ENCODE measurements at places on chromosomes 1 and 21. TPM values are rescaled to one million over a fixed set of nuclear protein-coding genes. Genes with fewer than 3 reads are reported as not detected.

GRCh38 chr1:213369465-213369864 is 318.4 kb downstream of the RPS6KC1 start:
- no peak for DNase-seq
- no peaks in the 10 kb centered on the region for H3K4me1 ChIP-seq
- H3K27me3 ChIP-seq, result no peaks in the 10 kb centered on the region
- H3K27ac ChIP-seq, result no peak overlapping the region

DNA sequence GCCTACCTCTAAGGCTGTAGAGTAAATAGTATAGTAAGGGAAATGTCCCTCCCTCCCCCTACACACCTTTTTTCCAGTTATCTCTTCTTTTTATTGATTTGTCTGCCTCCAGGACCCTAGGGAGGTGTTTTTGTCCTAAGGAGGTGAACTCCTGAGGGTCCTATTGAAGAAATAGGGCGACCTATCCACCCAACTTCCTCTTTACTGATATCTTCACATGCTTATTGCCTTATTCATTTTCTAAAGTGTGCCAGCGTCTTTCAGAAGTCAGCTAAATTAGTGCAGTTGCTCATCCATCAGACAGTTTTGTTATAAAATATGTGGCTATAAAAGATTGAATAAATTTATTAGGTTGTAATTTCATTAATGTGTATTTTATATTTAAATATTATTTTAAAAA is 5.9 kb downstream of the BACH1 start:
- DNase-seq, result no peak
- H3K36me3 ChIP-seq, result no peaks in the 10 kb centered on the region
- peaks cover 100% of the 10 kb centered on the region for H3K4me1 ChIP-seq
- no peak overlapping the region for H3K4me3 ChIP-seq
- H3K27me3 ChIP-seq, result no peaks in the 10 kb centered on the region

GRCh38 chr1:79373481-79374125 is 367.1 kb upstream of the ADGRL4 start:
- no peak overlapping the region for H3K27ac ChIP-seq
- no peak for DNase-seq
- no peak overlapping the region for H3K4me3 ChIP-seq
- H3K36me3 ChIP-seq, result no peaks in the 10 kb centered on the region
- H3K4me1 ChIP-seq, result no peaks in the 10 kb centered on the region

DNA sequence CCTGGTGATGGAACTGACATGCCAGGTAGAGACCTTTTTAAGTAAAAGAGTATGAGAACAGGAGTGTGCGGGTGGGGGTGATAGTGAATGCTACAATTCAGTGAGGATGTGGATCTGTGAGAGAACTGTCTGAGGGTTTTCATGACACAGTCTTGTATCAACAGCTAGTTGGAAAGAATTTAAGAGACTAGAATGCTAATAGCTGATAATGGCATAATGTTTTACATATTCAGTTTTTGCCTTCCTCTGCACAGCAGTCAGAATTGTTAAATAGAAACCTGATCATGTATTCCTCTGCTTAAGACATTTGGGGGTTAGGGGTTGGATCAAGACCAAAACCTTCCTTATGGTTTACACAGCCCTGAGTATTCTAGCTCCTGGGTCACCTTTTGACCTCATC is 152.8 kb upstream of the ZRANB2 start:
- no peaks in the 10 kb centered on the region for H3K27me3 ChIP-seq
- H3K4me1 ChIP-seq, result no peaks in the 10 kb centered on the region
- no peak overlapping the region for H3K4me3 ChIP-seq
- H3K27ac ChIP-seq, result no peak overlapping the region
- DNase-seq, result no peak
- no peaks in the 10 kb centered on the region for H3K36me3 ChIP-seq

- no peak overlapping the region for H3K27ac ChIP-seq
- H3K4me3 ChIP-seq, result no peak overlapping the region
- H3K4me1 ChIP-seq, result no peaks in the 10 kb centered on the region
- no peaks in the 10 kb centered on the region for H3K36me3 ChIP-seq
- no peaks in the 10 kb centered on the region for H3K27me3 ChIP-seq
- DNase-seq, result no peak
These were observed 53.5 kb downstream of the FOXD2 start for GRCh38 chr1:47491341-47491753.

DNA sequence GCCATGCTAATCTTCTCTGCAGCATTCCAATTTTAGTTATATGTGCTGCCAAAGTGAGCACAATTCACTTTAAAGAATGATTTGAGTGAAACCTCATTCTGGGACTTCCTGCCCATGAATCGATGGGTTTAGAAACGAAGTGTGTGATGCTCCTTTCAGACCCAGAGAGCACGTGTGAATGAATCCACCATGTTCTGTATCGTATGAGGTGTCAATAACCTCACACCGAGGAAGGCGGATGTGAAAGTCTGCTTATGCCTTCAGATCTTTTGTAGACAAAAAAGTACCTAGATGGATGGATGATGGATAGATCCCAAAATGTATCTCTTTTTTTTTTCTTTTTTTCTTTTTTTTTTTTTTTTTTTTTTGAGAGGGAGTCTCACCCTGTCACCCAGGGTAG is 13.8 kb downstream of the UBASH3A start:
- no peaks in the 10 kb centered on the region for H3K36me3 ChIP-seq
- peaks cover 6% of the 10 kb centered on the region for H3K4me1 ChIP-seq
- no peak overlapping the region for H3K27ac ChIP-seq

CD84 gene
- 61.8 TPM for total RNA-seq

MTF2 gene
- 43.3 TPM for total RNA-seq

- no peaks in the 10 kb centered on the region for H3K27me3 ChIP-seq
- peaks cover 98% of the 10 kb centered on the region for H3K4me1 ChIP-seq
- peak overlapping the region; percentile 100 for H3K4me3 ChIP-seq
- peaks cover 44% of the 10 kb centered on the region for H3K36me3 ChIP-seq
These were observed 4.1 kb downstream of the TAGLN2 start for GRCh38 chr1:159921251-159921650.

- H3K4me3 ChIP-seq, result no peak overlapping the region
- H3K27ac ChIP-seq, result no peak overlapping the region
- no peak for DNase-seq
- H3K4me1 ChIP-seq, result no peaks in the 10 kb centered on the region
These were observed 45.2 kb upstream of the DPT start for GRCh38 chr1:168774241-168774640.

TMEM82 gene
- not detected for total RNA-seq

CASQ1 gene
- not detected for total RNA-seq

DNA sequence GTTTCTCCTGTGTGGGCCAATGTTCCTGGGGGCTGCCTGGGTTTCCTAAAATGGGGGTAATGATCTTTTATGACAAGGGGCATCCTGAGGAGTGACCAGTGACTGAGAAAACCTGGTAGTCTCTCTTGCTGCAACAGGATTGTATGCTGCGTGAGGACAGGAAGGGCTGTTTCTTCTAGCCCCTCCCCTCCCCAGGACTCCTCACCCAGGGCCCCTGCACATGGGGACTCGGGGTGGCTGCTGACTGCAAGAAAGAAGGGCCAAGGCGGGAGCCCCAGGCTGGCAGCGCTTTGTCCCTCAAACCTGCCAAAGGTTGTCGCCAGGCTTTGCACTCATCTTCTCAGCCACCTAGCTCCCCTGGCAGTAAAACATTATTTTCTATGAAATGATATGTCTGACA is 442.4 kb downstream of the CAMTA1 start:
- H3K27me3 ChIP-seq, result no peaks in the 10 kb centered on the region
- H3K4me3 ChIP-seq, result no peak overlapping the region
- no peaks in the 10 kb centered on the region for H3K4me1 ChIP-seq
- no peaks in the 10 kb centered on the region for H3K36me3 ChIP-seq
- no peak overlapping the region for H3K27ac ChIP-seq

DNA sequence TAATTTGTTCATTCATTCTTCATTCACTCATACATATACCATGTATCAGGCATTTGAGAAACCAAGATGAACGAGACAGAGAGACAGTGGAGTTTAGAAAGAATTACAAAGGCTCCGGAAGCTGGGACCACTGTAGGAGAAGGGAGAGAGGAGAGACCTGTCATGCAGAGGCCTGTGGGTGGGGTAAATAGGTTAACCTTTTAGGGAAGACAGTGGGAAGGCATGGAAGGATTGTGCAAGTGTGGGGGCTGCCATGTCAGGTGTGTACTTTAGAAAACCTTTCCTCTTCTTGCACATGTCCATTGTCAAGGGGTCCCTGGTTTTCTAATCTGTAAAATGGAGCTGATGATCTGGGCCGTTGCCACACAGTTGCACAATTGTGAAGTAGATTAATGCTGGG is 44.2 kb upstream of the POU3F1 start:
- H3K36me3 ChIP-seq, result no peaks in the 10 kb centered on the region
- H3K27me3 ChIP-seq, result no peaks in the 10 kb centered on the region
- peak; percentile 4 for DNase-seq
- H3K4me1 ChIP-seq, result no peaks in the 10 kb centered on the region
- no peak overlapping the region for H3K4me3 ChIP-seq

RNPC3 gene
- 41.9 TPM for total RNA-seq

DNA sequence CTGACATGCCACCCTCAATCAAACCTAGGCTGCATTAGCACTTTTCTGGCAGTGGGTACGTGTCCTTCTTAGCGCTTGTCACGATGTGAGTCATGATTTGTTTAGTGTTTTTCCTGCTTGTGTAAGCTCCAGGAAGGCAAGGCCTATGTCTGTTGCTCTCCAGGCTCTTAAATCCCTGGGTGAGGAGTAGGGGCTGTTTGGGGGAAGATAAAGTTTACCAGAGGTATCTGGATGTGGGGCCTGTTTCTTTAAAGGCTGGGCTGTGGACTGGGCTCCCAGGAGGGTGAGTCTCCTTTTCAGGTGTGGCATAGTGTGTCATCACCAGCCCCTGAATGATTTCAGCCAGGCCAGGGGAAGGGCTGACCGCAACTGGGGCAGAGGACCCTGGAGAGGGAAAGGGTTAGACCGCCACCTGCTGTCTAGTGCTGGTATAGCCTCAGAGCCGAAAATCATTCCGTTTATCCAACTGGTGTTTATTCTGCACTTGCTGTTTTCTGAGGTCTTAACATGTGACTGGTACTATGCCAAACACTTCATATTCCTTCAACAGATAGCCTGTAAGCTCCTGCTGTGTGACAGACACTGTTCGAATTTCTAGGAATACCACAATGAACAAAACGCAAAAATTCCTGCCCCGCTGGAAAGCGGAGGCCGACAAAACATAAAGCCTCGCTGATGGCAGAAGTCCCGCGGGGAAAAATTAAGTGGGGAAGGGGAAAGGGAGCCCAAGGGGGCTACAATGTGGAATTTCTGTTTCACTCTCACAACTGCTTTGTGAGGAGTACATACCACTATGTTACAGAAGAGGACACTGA is 9.7 kb downstream of the SERINC2 start:
- H3K27ac ChIP-seq, result no peak overlapping the region
- H3K27me3 ChIP-seq, result no peaks in the 10 kb centered on the region
- peaks cover 12% of the 10 kb centered on the region for H3K4me1 ChIP-seq
- H3K36me3 ChIP-seq, result no peaks in the 10 kb centered on the region
- peak; percentile 81 for DNase-seq
- no peak overlapping the region for H3K4me3 ChIP-seq

DNA sequence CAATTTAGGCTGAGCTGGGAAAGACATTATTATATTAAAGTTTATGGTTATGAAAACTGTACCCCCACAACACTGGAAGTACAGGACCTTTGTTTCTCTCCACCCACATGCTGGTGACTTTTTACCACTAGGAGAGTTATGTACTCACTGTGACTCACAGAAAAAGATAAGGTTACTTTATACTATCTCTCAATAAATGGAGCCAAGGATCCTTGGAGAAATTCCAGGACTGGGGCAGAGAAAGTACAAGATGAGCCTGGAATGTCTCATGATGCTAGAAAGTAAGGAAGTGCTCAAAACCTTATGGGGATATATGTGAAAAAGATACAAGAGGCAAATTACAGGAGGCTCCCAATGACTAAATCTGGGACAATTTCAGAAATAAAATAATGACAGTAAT is 63.9 kb upstream of the C1orf105 start:
- no peaks in the 10 kb centered on the region for H3K27me3 ChIP-seq
- peaks cover 45% of the 10 kb centered on the region for H3K4me1 ChIP-seq
- peak overlapping the region; percentile 2 for H3K27ac ChIP-seq
- DNase-seq, result no peak

DNA sequence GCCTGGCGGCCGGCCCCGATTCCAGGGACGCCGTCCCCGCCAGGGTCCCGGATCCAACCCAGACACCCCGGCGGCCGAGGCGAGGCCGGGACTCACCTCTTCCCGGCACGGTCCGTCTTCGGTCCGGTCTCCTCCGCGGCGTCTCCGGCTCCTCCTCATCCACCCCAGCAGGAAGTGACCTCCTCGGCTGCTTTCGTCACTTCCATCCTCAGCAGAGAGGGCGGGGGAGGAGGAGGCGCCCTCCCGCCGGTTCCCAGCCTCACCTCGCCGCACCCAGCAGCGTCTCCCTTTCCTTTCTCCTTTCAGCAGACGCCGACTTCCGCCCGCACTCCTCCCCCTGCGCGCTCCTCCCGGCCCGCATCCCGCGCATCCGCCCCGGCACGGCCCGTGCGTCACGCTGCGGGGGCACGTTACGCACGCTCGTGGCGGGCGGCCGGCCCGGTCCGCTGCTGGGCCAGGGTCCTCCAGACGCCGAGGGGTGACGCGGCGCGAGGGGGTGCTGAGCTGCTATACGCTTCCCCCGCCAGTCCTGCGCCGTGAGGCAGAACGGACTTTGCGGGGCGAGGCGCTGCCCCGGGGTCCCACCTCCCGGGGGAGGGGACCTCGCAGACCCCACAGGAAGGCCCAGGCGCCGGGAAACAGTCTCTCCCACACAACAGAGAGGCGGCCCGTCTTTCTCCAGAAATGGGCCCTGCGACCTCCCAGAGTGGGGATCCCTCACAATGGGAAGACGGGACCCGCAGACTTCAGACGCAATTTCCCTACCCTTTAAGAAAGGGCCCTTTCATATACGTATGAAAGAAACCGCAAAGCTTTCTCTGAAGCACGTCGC is at the start of gene ETV3:
TSS of gene ETV3 (minus strand) at position 176 of the 832 bp plus-strand sequence. CDS start 2,043 bp downstream, outside the sequence.
- H3K4me3 ChIP-seq, result peak within 1 kb of the TSS; percentile 97
- DNase-seq, result peak; percentile 97
- peak within 1 kb of the TSS; percentile 93 for H3K27ac ChIP-seq
- H3K4me1 ChIP-seq, result peaks cover 44% of the 10 kb centered on the region

- H3K36me3 ChIP-seq, result no peaks in the 10 kb centered on the region
- no peak for DNase-seq
- H3K27ac ChIP-seq, result no peak overlapping the region
- no peaks in the 10 kb centered on the region for H3K27me3 ChIP-seq
- no peaks in the 10 kb centered on the region for H3K4me1 ChIP-seq
These were observed 258.3 kb downstream of the FAF1 start for GRCh38 chr1:50701706-50702317.
